Left ventricle myocardium inferior (tissue), 1 donor: ENCODE measurements at places on chromosomes 1 and 21.

DNA sequence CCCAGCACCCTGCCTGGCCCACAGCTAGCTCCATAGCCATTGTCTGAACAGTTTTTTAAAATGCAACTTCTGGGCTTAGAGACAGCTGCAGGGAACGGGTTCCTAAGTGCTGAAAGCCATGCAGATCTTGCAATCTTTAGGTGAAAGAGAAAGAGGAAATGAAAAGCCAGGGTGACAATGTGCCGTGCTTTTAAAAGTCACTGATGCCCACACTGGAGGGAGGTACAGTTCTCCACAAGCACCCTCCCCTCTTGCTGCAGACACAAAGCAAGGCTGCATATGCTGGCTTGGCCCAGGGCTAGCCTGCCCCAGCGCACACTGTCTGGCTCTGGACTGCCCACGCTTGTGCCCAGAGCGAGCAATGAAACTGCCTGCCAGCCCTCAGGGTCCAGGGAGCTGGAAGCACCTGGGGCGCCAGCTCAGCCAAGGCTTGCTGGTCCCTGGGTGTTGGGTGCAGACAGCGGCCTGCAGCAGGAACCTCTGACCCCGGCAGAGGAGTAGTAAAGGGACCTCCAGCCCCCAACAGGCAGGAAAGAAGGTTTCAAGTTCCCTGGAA lies 70.4 kb downstream of the AJAP1 start:
- no peak for DNase-seq

- no peak for DNase-seq
These were observed 29.9 kb downstream of the MAST2 start for GRCh38 chr1:45833361-45833760.

- DNase-seq, result no peak
These were observed 27.3 kb downstream of the STUM start for GRCh38 chr1:226575739-226576378.

GRCh38 chr21:36973986-36974850 lies 7.7 kb upstream of the HLCS start:
- no peak for DNase-seq

GRCh38 chr1:8941906-8942305 lies 3.8 kb upstream of the CA6 start:
- no peak for DNase-seq

DNA sequence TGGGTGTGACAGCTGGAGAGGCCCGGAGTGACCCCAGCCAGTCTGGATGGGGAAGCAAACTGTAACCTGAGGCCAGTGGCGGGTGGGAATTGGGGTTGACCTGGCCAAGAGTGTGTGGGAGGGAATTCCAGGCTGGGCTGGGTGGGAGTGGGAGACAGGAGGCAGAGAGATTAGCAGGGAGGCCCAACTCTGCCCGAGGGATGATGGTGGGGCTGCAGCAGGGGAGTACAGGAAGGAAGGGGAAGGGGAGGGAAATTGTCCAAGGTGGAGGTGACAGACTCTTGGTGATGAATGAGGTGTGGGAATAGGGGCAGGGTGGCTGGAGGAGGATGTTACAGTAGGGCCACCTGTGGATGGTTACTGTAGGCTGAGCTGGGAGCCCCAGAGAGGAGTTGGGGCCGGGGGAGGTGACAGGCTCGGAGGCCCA lies 40.4 kb downstream of the HUNK start:
- DNase-seq, result no peak

DNA sequence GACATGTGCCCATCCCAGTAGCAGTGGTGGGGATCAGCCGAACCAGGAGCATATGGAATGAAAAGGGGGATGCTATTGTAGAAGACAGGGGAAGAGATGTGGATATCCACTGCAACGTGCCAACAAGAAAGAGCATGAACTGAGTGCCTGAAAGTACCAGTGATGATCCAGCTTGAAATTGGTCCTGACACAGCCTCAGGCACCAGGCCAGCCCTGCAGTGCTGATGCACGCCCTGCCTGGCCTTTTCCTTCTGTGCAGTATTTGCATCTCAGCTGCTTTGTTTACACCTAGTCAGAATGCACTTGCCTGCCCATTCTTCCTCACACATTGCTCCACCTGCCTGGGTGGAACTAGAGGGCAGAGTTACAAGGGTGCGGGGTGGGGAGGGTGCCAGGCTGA lies 50.3 kb upstream of the ARTN start:
- no peak for DNase-seq

GRCh38 chr1:171590022-171590421 lies 32.0 kb upstream of the MYOCOS start:
- no peak for DNase-seq
